ENCODE measurements at places on chromosomes 3 and 15.

- DNase-seq = peak; percentile 93
Observed at GRCh38 chr3:40079203-40079846, 230.2 kb upstream of the EIF1B start.

- peak; percentile 78 for DNase-seq
Observed at GRCh38 chr15:48861813-48862431, 16.0 kb upstream of the EID1 start.

GRCh38 chr15:40287505-40287904, 4.6 kb upstream of the ANKRD63 start:
- no peak for DNase-seq

- no peak for DNase-seq
Observed at GRCh38 chr3:89179355-89180001, 72.1 kb downstream of the EPHA3 start.

DNA sequence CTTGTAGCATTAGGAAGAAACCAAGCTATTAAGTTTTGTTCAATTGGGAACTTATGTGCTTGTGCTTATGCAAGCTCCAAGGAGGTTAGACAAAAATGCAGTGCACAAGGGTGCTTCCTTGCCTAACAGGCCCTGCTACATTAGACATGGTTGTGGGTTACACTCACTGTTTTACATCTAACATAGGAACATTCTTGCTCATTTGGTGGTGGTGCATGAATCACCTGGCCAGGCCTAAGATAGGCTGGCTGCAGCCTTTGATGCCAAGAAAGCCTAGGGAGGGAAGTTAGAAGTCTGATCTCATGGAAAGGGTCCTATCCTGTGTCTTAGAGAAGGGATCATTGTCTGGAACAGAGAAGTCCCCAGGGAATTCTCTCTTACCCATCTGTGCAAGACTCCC, 43.5 kb downstream of the CA12 start:
- DNase-seq = peak; percentile 68

DNA sequence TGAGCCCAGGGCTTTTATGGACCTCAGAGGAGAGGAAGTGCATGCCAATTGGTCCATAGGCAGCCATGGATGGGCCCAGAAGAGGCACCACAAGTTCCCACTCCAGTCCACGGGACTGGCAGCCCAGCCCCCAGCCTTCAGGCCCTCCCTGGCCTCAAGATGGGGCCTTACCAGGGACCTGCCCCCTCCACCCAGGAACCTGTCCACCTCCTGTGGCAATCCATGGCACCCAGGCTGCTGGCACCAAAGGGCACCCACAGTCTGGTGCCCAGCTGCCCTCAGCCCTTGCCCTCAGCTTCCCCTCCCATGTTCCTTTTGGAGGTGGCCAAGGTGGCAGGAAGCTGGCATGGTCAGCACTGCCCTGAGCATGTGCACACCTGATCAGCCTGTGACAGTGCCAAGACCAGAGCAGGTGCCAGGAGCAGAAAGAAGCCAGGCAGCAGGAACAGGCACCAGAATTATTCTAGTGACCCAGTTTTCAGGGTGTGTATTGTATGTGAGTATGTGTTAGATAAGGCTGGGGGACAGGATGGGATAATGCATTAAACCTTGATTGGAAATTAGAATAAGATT, 415.0 kb downstream of the NTRK3 start:
- no peak for DNase-seq

DNA sequence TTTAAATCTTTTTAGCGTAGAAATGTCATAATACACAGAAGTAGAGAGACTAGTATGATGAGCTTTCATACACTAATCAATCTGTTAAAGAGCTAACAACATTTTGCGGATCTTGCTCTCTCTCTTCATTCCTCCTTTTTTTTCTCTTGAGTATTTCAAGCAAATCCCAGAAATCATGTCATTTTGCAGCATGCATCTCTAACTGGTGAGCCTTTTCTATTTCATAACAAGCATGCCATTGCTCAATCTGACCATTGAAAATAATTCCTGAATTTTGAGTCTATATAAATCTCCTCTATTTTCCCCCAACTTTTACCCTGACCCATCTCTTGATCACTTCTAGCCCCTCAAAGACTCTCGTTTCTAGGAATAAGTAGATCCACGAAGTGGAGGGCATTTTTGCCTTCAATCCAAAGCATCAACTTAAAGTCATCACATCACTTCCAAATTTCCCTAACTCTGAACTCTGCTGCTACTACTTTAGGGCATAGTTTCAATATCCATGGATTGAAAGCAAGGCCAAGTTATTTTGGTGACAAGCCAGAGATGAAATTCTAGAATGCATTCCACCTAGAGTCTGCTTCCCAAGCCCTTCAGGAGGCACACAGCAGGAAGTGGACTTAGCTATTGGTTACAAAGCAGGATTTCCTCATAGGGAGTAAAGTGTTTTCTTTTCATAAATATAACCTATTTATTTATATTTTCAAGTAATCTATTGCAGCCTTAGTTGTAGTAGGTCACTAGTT, 253.5 kb upstream of the ZPLD1 start:
- DNase-seq = peak; percentile 93

DNA sequence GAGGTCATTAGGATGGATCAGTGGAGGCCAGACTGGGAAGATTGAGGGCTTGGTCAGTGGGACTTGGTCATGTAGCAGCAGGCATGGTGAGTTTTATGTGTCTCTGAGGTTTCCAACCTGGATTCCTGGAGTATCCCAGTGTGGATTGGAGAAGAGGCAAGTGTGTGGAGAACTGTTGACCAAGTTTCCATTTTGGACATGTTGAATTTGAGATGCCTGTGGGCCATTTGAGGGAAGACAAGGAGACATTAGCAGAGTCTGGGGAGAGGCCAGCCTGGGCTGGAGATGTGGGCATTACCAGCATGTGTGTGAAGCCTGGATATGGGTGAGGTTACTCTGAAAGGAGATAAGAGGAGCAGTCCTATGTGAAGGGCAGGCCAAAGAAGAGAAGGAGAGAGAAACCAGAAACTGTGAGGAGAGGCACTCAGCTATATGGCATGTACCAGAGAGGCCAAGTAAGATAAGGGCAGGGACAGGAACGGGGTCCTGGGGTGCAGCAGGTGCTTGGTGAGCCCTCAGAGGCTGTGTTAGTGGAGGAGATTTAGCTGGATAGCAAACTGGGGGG, 4.3 kb downstream of the SLC25A38 start:
- no peak for DNase-seq

DNA sequence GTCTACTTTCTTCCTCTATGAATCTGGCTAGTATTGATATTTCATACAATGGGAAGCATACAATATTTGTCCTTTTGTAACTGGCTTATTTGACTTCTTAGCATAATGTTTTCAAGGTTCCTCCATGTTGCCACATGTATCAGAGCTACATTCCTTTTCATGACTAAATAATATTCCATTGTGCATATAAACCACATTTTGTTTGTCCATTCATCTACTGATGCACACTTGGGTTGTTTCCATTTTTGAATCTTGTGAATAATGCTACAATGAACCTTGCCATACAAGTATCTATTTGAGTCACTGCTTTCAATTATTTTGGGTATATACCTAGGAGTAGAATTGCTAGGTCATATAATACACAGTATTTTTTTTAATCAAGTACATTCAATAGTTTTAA, 38.0 kb downstream of the OSBPL10 start:
- DNase-seq = no peak

DNA sequence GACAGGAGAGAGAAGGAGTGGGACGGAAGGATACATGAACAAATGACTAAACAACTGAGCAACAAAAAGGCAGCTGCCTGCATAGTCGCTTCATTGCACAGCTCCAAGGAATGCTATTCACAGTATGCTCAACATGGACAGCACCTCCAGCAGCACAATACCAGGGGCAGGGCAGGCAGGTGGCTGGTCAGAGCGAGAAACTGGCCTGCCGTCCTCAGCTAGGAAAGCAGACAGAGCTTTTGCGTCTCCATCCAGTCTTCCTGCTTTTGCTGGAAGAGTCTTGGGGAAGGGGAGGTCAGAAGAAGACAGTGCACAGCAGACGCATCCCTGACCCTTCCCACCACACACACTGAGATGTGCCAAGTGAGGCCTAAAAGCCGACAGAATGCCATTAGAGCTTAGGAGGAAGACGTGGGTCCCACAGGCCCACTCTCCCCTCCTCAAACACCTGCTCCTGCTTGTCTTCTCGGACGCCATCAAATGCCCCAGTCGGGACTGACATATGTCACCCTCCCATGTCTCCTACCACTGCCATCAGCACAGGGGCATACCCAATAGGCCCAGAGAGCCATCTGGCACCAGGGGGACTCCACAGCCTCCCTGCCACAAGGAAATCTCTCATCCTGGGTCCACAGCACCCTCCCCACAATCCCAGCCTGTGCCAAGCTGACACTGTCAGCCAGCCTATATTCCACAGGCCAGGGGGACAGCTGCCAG, 3.9 kb downstream of the RAB6B start:
- no peak for DNase-seq

DNA sequence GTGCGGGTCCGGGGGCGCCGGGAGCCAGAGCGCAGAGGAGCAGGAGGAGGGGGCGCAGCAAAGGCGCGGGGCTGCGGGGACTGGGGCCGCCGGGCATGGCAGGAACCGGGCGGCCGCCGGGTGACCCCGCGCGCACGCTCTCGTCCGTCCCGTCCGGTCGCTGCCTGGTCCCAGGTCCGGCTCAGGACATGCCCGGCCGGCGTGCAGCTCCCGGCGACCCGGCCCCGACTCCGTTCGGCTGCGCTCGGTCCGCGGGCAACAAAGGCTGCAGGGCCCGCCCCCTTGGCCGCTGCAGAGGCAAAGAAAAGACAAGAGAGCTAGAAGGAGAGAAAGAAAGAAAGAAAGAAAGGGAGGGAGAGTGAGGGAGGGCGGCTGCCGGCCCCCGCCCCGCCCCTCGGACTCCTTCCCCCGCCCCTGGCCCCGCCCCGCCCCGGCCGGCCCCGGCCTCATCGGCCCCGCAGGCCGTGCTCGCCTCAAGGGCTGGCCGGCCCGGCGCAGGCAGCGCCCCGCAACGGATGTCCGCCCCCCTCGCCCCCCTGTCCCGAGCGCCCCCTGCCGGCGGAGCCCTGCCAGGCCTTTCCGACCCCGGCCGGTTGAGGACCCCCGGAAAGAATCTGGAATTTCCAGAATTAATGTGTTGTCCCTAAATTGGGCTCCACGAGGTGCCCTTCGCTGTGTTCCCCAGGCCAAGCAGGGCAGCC, at the start of gene ADAMTS7:
ADAMTS7 (minus strand) TSS at position 341 of the 701 bp plus-strand sequence; CDS start at position 97, 244 bp downstream.
- DNase-seq = peak; percentile 85

DNA sequence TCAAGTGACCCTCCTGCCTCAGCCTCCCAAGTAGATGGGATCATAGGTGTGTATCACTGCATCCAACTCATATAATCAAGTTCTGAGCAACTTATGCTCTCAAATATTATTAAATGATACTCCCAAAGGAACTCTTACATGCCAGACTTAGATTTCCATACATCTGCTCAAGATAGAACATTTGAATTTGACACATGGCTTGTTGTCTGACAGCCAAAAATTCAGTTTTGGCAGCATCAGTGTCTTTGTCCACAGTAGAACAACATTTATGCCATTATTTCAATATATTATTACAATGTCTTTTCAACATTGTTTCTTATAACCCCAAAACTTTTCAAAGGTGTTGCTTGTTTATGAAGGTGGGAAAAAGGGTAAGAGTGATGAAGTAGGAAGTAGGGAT, 116.2 kb downstream of the SUCNR1 start:
- DNase-seq = no peak

- peak; percentile 73 for DNase-seq
Observed at GRCh38 chr3:47985381-47985780, 30.8 kb downstream of the MAP4 start.

DNA sequence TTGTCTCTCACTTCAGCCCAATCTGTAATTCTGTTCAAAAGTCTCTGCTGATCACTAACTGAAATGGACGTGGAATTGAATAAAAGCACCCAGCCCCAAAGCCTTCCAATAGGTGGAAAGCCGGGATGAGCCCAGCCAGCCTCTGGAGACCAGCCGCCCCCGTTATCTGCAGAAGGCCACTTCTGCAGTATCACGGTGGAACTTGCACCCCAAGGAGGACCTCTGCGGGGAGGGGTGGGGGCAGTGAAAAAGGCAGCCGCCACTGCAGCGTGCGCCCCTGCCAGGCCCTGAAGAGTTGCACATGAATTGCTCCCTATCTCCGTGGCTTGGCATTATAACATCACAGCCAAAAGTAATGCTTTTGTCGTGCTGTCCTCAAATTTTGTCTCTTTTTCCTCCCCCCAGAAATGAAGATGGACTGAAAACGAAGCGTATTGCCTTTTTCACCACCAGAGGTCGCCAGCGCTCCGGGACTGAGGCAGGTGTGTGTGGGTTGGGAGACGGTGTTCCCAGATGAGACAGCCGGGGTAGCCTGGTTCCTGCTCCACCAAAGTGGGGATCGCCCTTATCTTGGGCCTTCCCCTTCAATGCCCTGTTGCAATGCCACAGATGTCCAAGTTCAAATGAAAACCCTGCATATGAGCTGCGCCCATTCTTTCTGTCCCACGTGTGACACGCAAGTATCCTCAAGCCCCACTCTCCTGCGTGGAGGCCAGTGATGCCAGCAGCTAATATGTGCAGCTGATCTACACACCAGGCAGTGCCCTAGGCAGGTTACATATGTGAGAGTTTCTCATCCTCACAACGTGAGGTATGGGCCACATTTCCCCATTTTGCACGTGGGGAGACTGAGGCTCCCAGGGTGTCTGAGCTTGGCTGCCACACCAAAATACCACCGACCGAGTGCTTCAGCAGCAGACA, 96.0 kb downstream of the LRRK1 start:
- DNase-seq = peak; percentile 72

DNA sequence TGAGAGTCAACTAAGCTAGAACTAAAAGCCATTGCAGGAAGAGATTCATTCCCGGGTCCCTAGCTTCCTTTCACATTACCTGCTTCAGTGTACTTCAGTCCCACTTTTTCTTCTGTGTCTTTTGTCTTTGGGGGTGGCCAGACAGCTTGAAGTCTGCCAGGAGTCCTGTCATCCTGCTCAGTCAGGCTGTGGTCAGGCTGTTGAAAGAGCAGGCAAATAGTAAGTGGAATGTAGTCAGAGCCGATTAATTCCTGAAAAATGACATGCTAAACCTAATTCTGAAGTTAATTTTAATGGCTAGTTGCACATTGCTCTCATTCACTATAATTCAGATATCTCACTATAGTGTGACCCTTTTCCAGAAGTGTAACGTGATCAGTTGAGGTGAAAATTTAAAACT, 129.6 kb downstream of the FMN1 start:
- DNase-seq = peak; percentile 81

GRCh38 chr3:172106037-172106954, 66.9 kb downstream of the FNDC3B start:
- DNase-seq = no peak

GRCh38 chr15:29086001-29086400, 183.6 kb downstream of the NSMCE3 start:
- DNase-seq = no peak

GRCh38 chr3:52145736-52146110, 8.5 kb downstream of the POC1A start:
- no peak for DNase-seq

DNA sequence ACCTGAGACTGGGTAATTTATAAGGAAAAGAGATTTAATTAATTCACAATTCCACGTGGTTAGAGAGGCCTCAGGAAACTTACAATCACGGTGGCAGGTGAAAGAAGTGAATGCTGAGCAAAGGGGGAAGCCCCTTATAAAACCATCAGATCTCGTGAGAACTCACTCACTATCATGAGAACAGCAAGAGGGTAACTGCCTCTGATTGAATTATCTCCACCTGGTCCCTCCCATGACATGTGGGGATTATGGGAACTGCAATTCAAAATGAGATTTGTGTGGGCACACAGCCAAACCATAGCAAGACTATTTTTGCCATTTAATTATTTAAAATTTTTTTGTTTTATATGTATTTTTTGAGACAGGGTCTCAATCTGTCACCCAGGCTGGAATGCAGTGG, 27.0 kb upstream of the KCTD6 start:
- DNase-seq = no peak

Measured in EH (cell line).